Stromal cell of bone marrow (primary cell): ENCODE measurements at places on chromosomes 3 and 15.

GRCh38 chr3:171812811-171813210, 2.5 kb upstream of the PLD1 start:
- no peak for DNase-seq

GRCh38 chr15:101543431-101543830, 53.9 kb upstream of the PCSK6 start:
- no peak for DNase-seq

DNA sequence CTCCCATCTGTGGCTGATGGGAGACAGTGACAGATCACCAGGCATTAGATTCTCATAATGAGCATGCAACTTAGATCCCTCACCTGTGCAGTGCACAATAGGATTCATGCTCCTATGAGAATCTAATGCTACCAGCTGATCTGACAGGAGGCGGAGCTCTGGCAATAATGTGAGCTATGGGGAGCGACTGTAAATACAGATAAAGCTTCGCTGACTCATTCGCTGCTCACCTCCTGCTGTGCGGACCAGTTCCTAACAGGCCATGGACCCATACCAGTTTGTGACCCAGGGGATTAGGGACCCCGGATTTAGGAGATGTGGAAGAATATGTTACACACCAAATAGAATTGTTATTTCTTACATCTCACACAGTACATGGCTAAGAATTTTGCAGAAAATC, 6.7 kb downstream of the ARGFX start:
- DNase-seq: no peak

DNA sequence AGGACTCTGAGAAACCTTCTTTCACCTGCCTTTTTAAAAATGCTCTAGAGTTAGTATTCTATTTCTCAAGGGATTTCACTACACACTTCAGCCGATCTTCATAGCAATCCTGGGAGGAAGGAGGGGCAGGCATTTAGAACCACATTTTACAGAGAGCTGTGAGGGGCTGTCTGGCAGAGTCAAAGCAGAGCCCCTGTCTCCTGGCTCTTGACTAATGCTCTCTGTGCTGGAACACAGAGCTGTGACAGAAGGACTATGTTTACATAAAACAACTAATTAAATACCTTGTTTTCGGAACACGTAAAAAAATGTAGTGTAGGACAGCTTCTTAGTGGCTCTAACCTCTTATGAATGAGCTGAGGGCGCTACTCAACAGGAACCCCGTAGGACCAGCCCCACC, 7.6 kb upstream of the SPTBN5 start:
- DNase-seq: no peak
